ENCODE measurements at places on chromosomes 3 and 15. TPM values are rescaled to one million over a fixed set of nuclear protein-coding genes. Genes with fewer than 3 reads are reported as not detected.

- H3K4me1 ChIP-seq = no peaks in the 10 kb centered on the region
- H3K27ac ChIP-seq = no peak overlapping the region
- H3K4me3 ChIP-seq = no peak overlapping the region
- H3K27me3 ChIP-seq = no peaks in the 10 kb centered on the region
- H3K36me3 ChIP-seq = no peaks in the 10 kb centered on the region
Observed at GRCh38 chr15:80567721-80568157, 127.4 kb upstream of the ABHD17C start.

DNA sequence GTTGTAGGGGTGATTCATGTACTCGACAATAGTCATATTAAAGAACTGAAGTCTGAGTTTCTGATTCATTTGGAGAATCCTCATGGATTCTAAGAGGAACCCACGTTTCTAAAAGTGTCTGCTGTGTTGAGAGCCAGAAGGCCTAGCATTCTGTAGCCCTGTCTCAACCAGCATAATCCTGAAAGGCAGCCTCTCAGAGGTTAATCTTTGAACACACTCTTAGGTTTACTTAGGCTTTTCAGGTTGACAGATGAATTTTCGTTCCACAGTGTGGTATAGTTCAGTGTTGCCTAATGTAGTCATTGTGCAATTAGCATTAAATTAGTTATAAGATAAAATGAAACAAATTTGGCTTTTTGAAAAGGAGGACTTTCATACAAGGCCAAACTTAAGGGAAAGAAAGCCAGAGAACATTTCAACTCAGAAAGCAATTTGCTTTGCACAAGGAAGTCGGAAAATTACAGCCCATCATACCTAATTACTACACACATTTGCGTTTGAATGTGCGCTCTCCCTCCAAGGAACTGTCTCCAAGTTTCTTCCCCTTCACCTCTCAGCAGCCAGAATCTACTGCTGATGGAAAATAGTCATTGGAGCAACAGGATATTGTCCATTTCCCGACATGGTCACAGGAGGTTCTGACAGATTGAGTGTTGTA lies 42.0 kb downstream of the AGBL1 start:
- H3K4me1 ChIP-seq = no peaks in the 10 kb centered on the region
- H3K4me3 ChIP-seq = no peak overlapping the region
- H3K27me3 ChIP-seq = no peaks in the 10 kb centered on the region
- H3K27ac ChIP-seq = no peak overlapping the region
- DNase-seq = no peak
- H3K36me3 ChIP-seq = no peaks in the 10 kb centered on the region

DNA sequence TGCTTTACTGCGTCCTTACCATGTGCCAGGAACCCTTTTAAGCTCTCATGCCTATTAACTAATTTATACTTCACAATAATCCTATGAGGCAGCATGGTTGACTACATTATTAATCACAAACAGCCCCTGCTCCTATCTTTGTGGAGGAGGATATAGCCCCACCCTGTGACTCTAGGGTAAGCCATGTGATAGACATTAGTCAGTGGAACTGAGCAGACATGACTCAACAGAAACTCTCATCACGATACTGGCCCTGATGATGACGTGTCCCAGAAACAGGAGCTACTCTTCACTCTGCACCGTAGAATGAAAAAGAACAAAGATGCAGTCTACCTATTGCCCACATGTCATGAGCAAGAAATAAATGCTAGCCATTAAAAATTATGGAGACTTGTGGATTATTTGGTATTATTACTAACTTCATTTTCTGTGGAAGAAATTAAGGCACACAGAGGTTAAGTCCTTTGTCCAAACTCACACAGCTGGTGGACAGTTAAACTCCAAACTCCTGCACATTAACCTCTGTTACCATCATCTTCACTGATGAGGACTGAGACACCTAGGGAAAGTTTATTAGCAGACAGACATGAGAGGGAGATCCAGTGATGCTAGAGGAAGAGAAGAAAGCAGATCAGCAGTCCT lies 51.2 kb downstream of the CFAP20DC start:
- no peak overlapping the region for H3K27ac ChIP-seq
- no peaks in the 10 kb centered on the region for H3K4me1 ChIP-seq
- no peak overlapping the region for H3K4me3 ChIP-seq
- H3K27me3 ChIP-seq = no peaks in the 10 kb centered on the region
- H3K36me3 ChIP-seq = no peaks in the 10 kb centered on the region
- DNase-seq = peak; percentile 71

B3GNT5 gene
- 22.8 TPM for total RNA-seq

DNA sequence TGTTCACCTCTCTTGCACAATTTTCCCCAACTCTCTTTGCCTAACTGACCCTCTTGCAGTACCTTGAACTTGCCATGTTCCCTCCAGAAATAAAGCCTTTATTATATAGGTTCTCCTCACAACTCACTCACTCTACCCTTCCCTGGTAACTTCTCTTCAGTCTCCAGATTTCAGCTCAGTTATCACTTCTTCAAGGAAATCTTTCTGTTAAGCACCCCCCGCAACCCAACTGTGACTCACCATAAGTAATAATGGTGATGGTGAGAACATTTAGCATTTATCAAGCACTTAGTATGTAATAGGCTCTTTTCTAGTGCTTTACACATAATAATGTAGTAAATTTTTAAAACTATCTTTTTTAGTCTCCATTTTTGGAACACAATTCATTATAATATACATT lies 8.1 kb upstream of the OR5K1 start:
- no peaks in the 10 kb centered on the region for H3K4me1 ChIP-seq
- no peaks in the 10 kb centered on the region for H3K27me3 ChIP-seq
- no peak overlapping the region for H3K4me3 ChIP-seq

- H3K4me3 ChIP-seq = peak overlapping the region; percentile 91
- DNase-seq = no peak
- peak overlapping the region; percentile 97 for H3K27ac ChIP-seq
Observed at GRCh38 chr3:172040981-172041963, 1.9 kb downstream of the FNDC3B start.

DNA sequence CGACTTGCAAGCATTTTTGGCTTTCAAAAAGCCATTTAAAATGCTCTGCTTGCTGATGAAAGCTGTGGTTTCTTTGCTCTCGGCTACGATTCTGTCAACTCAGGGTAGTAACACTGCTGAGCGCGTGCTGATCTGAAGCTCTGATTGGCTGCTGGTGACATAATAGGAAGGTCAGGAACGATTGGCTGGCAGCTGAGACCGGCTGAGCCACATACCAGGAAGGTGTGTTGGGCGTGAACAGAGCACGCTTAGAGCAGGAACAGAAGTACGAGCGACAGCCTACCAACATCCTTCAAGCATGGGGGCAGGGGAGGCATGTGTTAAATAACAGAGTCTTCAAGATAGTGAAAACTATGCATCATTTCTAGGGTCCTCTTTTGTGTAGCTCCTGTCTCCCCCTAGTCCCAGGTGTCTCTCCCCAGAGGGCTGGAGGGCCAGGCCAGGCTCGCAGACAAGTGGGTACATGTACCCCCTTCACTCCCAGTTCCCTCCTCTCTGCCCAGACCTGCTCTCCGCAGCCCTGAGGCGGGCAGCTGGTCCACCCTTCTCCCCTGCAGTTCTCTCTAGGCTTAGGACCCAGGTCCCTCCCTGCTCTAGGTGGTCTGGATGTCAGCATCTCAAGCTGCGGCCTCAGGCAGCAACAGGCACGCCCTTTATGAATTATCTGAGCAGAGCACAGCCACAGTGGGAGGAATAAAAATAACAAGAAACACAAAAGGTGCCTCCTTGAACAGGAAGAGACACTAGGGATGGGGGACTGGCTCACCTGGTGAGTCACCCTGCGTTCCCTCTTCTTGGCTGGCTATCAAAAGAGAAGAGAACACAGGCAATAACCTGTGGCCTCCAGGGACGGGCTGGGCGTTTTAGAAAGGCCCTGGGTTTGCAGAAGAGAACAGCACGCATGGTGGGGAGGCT lies 76.0 kb downstream of the TAMM41 start:
- DNase-seq = no peak
- H3K27me3 ChIP-seq = no peaks in the 10 kb centered on the region
- H3K4me3 ChIP-seq = no peak overlapping the region
- H3K4me1 ChIP-seq = no peaks in the 10 kb centered on the region
- no peaks in the 10 kb centered on the region for H3K36me3 ChIP-seq

- H3K27me3 ChIP-seq = no peaks in the 10 kb centered on the region
- no peak for DNase-seq
- H3K4me3 ChIP-seq = no peak overlapping the region
- no peaks in the 10 kb centered on the region for H3K36me3 ChIP-seq
- no peak overlapping the region for H3K27ac ChIP-seq
Observed at GRCh38 chr3:175748087-175748730, 889.1 kb downstream of the NAALADL2 start.

DNA sequence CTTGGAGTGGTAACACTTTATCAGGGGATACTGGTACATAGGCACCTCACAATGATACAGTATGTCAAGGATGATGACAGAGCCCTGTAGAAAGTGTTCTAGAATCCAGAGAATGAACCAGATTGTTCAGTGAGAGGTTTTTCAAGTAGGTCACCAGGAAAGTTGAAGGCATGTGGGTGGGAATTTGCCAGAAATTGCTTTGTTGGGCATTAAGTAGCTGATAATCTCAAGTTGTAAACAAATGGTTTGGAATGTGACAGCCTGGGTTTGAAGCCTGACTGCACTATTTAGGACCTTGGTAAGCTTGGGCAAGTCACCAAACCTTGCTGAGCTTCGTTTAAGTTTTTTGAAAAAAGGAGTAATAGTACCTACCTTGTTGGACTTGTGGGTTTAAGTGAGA lies 12.5 kb downstream of the SLC35G2 start:
- no peak overlapping the region for H3K4me3 ChIP-seq
- H3K36me3 ChIP-seq = no peaks in the 10 kb centered on the region
- no peak overlapping the region for H3K27ac ChIP-seq
- H3K4me1 ChIP-seq = no peaks in the 10 kb centered on the region

CPB1 gene
- 4.4 TPM for total RNA-seq

CGNL1 gene
- total RNA-seq = 3.5 TPM

DNA sequence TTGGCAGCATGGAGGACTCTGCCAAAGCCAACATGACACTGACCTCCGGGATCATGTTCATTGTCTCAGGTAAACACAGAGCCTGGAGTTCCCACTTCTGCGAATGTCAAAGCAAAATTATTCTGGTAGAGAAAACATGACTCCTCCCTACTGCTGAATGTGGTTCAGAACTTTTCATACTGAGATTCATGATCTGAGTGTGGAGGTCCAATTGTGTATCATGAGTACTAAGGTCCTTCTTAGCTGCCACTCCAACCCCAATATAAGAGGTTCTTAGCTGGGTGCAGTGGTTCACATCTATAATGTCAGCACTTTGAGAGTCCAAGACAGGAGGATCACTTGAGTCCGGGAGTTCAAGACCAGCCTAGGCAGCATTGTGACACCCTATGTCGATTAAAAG lies 13.8 kb downstream of the CLDN18 start:
- no peak overlapping the region for H3K27ac ChIP-seq
- no peaks in the 10 kb centered on the region for H3K4me1 ChIP-seq
- no peaks in the 10 kb centered on the region for H3K36me3 ChIP-seq
- H3K4me3 ChIP-seq = no peak overlapping the region
- DNase-seq = no peak

CFAP100 gene
- not detected for total RNA-seq

ALPK3 gene
- 1.0 TPM for total RNA-seq

DNA sequence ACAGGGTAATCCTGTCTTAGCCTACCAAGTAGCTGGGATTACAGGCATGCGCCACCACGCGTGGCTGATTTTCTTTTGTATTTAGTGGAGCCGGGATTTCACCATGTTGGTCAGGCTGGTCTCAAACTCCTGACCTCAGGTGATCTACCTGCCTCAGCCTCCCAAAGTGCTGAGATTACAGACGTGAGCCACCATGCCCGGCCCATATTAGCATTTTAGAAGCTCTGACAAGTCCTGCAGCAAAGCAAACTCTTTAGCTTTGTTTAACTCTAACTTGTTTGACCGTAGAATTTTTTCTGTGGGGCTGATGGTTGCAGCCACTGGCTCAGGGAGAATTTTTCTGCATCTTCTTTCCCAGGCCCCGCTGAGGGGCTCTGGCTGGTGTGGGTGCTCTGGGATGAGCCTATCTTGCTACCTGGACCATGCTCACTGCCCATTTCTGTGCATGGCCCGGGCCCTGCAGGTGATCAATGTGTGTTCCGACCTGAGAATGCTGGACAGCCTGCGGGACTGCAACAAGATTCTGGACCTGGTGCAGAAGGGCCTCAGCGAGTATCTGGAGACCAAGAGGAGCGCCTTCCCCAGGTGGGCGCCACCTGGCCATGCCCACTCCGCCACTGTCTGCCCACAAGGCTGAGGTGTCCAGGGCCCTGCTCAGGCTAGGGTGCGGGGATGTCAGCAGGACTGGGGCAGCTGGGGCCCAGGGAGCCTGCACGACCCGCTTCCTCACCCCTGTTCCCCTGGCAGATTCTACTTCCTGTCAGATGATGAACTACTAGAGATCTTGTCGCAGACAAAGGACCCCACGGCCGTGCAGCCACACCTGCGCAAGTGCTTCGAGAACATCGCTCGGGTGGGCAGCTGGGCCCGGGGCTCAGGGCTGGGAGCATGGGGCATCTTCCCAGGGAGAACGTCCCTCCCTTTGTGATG lies 41.3 kb downstream of the DNAH1 start:
- no peaks in the 10 kb centered on the region for H3K27me3 ChIP-seq
- no peak for DNase-seq
- no peaks in the 10 kb centered on the region for H3K36me3 ChIP-seq
- H3K27ac ChIP-seq = no peak overlapping the region

DNA sequence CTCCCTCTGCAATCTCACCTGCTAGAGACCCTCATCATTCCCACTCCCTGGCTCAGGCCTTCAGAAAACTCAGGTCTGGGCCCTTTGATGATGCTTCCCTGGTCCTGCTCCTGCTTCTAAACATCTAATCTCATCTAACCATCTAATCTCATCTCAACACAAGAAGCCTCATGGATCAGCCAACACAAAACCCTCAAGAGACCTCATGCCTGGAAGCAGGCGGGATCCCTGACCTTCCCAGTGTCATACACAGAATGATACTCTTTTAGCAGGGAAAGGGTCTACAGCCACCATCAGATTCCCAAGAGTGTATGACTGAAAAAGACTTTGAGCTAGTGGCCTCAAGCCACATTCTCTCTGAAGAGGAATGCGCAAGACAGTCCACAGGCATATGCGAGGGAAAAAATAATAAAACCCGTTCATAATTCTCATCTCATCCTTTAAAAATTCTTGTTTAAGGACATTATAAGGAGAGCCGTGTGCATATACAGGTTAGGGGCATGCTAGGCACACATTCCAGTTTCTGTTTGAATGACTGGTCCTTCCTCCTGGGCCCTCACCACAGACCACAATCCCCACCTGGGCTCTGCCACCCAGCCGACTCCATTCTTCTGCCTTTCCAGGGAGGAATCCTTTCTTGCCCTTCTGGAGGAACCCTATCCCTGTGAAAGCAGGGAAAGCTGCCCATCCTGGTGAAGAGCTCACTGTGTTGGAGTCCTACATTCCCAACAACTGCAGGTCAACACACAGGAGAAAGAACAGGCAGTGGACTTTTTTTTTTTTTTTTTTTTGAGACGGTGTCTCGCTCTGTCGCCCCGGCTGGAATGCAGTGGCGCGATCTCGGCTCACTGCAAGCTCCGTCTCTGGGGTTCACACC lies 2.2 kb downstream of the ZXDC start:
- no peak for DNase-seq
- no peaks in the 10 kb centered on the region for H3K27me3 ChIP-seq
- H3K27ac ChIP-seq = peak overlapping the region; percentile 53
- peaks cover 22% of the 10 kb centered on the region for H3K4me1 ChIP-seq

CADM2 gene
- total RNA-seq = 0.64 TPM

- no peaks in the 10 kb centered on the region for H3K27me3 ChIP-seq
- no peak for DNase-seq
- peaks cover 17% of the 10 kb centered on the region for H3K4me1 ChIP-seq
- H3K4me3 ChIP-seq = peak overlapping the region; percentile 81
Observed at GRCh38 chr3:25665315-25666280, 891 bp upstream of the TOP2B start.

GRCh38 chr3:101703169-101703568 lies 16.7 kb upstream of the RPL24 start:
- no peaks in the 10 kb centered on the region for H3K36me3 ChIP-seq
- no peak overlapping the region for H3K27ac ChIP-seq
- no peaks in the 10 kb centered on the region for H3K27me3 ChIP-seq
- H3K4me1 ChIP-seq = no peaks in the 10 kb centered on the region
- H3K4me3 ChIP-seq = no peak overlapping the region

GOLGA8M gene
- 0.87 TPM for total RNA-seq

REC114 gene
- not detected for total RNA-seq

Measured in Panc1 (cell line).